ENCODE measurements at places on chromosomes 7 and 10.
A peak's percentile ranks its signal among the peaks of the same experiment; 100 is the strongest.

GRCh38 chr10:69213591-69214311 is 6.4 kb upstream of the HKDC1 start:
- DNase-seq, result no peak

DNA sequence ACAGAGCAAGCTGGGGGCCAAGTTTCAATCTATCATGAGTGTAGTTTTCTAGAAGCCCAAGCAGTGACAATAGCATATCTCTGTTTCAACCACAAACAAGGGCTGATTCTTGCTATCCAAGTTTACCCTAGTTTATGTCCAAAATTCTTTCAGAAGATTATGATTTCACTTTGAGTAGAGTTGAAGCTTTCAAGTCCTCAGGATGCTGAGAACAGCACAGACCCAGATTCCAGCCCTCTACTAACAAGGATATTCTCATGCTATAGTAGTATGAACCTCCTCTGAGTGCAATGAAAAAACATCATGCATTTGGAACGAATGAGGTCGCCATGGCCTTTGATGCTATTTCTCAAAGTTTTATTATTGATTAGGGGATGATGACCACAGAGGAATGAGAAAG is 344.1 kb upstream of the NPVF start:
- DNase-seq, result no peak

GRCh38 chr10:31074722-31075086 is 43.0 kb upstream of the ZNF438 start:
- DNase-seq, result no peak

GRCh38 chr7:47759056-47759706 is 177.3 kb upstream of the TNS3 start:
- no peak for DNase-seq

DNA sequence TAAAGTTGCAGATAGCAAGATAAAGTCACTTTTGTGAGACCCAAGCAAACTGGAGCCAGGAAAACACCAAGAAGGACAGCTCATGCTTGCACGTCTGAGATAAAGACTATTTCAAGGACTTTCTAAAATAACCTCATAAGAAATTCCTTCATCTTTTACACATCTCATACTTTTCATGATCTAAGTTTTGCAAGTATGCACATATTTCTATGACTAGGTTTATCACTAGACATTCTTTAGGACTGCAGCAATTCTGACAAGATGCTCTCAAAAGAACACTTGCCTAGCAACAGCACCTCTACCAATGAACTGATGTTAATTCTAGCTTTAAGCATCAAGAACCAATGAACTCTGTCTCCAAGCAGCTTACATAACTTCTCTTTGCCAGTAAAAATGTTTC is 457.6 kb downstream of the SEMA3D start:
- no peak for DNase-seq

DNA sequence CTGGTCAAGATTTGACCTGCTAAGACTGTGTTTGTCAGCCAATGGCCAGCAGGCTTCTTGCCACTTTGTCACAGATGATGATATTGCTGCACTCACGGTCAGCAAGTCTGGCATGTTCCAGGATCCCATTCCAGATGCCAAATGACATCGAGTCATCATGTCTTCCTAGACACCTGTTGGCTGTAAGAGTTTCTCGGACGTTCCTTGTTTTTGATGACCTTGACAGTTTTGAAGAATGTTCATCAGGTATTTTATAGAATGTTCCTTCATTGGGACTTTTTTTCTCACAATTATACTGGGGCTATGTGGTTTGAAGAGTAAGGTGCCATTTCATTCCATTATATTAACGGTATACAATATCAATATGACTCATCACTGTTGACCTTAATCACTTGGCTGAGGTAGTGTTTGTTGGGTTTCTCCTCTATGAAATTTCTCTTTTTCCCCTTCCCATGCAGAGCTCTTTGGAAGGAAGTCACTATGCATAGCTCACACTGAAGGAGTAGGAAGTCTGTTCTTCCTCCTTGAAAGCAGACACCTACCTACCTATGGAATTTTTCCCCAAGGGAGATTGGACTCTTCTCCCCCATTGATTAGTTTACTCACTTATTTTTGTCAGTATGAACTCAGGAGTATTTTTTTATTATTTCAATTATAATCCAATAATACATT is 31.6 kb downstream of the HECW1 start:
- DNase-seq, result no peak

- no peak for DNase-seq
These were observed 23.5 kb downstream of the OGDH start for GRCh38 chr7:44629829-44630522.

- no peak for DNase-seq
These were observed 25.7 kb downstream of the FAM13C start for GRCh38 chr10:59336632-59337031.

GRCh38 chr10:130378556-130379400 is 242.6 kb downstream of the GLRX3 start:
- no peak for DNase-seq

GRCh38 chr7:132461032-132461592 is 115.2 kb downstream of the PLXNA4 start:
- no peak for DNase-seq

DNA sequence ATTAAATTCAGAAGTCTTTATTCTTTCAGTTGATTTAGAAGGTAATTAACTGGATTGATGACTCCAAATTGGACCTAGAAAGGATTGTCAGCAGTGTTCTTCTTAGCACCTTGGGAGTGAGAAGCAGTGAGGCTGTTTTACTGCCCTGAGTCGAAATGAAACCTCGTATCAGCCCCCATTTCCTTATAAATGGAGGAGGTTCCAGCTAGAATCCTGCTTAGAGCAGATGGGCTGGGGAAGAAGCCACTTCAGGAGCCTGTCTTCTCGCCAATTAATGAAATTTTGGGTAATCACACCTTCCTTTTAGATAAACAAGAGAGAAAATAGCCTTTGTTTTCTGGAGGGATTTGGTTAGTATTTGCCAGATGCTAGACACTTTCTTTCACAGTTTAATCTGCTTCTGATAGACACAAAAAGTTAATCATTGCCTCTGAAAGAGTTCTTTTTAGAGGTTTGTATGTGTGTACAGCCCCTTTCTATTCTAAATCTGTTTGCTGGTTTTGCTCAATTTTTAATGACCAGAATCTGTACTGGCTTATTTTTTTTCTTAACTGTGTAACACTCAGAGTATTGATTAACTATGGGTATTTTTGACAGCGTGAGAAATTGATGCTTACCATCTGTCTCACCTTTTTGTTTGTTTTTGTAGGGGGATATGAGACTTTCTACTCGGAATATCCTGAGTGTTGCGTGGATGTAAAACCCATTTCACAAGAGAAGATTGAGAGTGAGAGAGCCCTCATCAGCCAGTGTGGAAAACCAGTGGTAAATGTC is 4.6 kb downstream of the DUSP5 start:
- DNase-seq, result no peak

DNA sequence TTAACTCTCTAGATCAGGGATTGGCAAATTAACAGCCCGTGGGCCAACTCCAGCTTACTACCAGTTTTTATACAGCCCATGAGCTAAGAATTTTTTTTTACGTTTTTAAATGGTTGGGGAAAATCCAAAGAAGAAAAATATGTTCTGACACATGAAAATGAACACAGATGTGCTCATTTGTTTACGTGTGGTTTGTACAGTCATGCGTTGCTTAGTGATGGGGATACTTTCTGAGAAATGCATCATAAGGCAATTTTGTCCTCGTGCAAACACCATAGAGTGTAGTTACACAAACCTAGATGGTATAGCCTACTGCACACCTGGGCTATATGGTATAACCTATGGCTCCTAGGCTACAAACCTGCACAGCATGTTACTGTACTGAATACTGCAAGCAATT is 8.3 kb upstream of the SMKR1 start:
- DNase-seq, result no peak

GRCh38 chr10:36342781-36343180 is 700.7 kb upstream of the FZD8 start:
- no peak for DNase-seq

- no peak for DNase-seq
These were observed 25.6 kb downstream of the CDK14 start for GRCh38 chr7:90621747-90622140.

DNA sequence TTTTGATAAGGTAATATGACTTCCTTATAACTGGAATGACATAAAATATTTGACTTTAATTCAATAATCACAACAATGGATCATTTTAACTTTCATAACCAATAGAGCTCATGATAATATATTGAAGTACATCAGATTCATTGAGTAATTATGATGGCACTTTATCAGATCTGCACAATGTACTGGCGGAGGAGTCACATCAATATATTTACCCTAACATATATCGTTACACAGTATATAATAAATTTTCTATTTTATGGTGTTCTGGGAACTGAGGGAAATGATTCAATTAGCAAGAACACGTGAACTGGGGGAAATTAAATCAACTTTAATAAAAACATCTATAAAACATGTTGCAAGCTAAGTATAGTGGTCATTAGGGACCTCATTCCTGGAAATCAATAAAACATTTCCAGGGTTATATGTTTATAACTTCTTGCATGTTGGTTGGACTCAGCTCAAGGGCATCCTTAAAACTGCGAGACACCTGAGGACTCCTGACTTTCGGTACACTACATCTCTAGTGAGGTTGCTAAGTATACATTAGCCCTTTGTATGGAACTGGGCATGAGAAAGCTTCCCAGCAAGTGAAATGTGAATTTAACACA is 254.0 kb downstream of the KCND2 start:
- no peak for DNase-seq

- DNase-seq, result no peak
These were observed 535 bp upstream of the EPC1 start for GRCh38 chr10:32347363-32348022.

DNA sequence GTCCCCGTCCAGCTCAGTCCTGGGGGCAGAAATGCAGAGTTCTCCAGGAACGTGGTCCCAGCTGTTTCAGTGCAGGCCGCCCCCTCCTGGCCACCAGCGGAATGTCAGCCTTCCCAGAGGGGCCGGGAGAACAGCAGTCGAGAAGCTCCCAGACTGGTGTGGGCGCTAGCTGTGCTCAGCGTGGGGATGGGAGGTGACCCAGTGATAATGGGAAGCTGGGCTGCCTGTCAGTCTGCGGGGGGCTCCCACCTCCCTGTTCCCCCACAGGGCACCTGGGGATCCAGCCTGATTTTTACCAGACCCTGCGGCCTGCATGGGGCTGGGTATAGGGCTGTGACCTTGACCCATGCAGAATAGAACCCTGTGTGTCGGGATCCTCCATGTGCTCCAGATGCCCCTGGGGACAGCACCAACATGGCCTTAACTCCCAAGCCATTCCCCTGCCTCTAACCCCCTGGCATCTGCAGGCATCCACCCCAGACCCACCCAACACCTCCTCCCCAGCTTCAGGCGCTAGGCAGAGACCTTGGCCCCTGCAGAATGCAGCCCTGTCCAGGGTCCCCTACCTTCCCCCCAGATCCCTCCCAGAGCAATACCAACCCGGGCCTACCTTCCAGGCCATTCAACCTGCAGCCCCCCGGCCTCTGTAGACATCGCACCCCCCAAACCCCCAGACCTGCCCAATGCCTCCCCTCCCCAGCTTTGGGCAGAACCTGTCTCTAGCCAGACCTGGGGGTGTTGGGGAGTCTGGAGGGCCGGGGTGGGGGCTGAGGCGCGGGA is 880 bp upstream of the ELN start:
- DNase-seq, result peak; percentile 32

- no peak for DNase-seq
These were observed 51.4 kb upstream of the NFKB2 start for GRCh38 chr10:102344067-102344466.

DNA sequence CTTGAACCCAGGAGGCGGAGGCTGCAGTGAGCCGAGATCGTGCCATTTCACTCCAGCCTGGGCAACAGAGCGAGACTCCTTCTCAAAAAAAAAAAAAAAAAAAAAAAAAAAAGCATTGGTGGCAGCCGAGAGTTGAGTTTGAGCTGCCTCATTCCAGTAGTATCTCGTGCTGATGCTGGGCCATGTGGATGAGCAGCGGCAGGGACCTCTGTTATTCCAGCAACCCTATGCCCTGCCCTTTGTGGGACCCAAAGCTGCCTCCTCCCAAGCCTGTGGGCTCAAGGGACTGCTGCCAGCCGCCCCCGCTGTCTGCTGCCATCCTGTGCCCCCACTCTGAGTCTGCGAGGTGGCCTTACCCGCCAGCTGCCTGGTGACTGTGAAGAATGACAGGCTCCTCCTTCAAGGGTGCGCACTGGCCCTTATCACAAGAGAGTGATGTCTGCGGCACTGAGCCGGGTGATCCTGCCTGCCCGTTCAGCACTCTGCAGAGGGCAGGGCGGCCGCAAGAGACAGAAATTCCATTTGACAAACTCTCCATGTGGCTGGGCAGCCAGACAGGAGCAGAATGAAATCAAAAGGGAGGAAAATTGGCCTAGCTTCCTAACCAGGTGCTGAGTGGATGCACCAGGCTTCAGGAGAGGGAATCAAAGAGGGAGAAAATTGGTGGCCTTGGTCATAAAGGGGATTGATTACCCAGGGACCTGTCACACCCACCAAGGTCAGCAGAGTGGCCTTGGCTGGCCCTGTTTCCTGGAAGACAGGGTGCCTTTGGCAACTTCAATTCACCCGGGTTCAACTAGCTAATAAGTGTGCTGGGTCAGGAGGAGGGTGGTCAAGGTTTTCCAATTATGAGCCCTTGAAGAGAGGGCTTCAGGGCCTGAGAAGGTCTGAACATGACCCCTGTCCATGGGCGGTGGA is 65.3 kb upstream of the ZMIZ1 start:
- DNase-seq, result no peak

- DNase-seq, result no peak
These were observed 23.6 kb downstream of the DAGLB start for GRCh38 chr7:6423942-6424701.

- no peak for DNase-seq
These were observed 118.9 kb downstream of the ITIH5 start for GRCh38 chr10:7547829-7548228.

DNA sequence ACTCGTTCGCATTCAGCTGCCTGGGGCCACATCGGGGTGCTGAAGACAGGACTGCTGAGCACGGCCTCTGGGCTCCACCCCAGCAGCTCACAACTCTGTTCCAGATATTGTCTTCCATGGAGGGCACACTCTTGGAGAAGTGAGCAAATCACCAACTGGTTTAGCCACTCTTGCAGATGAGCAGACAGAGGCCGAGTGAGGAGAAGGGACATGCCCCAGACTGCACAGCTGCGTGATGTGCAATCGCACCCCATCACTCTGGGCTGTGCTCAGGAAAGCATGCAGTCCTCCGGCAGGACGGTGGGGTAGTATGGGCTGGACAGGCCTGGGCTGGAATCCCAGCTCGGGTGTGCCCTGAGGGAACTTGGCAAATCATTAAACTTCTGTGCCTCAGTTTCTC is 111.6 kb downstream of the FAM53B start:
- DNase-seq, result no peak
